Activated T-helper 2 cell treated with anti-CD3 and anti-CD28 coated beads, Interferon-gamma antibody, Interleukin-2, Interleukin-4, amounts not matched to agents 10 μg/mL and 5 μg/mL and 100 μg/mL, durations not matched to agents 14 hours and 24 hours and 36 hours (primary cell): ENCODE measurements at places on chromosomes 11 and 22.

DNA sequence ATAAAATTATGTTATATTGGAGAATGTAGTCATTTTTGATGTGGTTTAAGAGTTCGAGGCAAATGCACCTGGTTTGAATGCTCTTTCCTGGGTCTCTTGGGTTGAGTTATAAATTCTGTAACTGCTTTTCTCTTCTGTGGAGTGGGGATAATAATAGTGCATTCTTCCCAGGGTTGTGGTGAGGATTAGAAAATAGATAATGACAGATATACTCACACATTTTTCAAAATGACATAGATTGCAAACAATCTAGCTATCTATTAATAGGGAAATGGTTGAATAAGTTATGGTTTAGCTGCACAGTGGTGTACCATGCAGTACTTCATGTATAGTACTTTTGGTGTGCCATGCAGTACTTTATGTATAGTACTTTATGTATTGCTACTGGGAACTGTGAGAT is 67.4 kb downstream of the SWAP70 start:
- no peak for DNase-seq

DNA sequence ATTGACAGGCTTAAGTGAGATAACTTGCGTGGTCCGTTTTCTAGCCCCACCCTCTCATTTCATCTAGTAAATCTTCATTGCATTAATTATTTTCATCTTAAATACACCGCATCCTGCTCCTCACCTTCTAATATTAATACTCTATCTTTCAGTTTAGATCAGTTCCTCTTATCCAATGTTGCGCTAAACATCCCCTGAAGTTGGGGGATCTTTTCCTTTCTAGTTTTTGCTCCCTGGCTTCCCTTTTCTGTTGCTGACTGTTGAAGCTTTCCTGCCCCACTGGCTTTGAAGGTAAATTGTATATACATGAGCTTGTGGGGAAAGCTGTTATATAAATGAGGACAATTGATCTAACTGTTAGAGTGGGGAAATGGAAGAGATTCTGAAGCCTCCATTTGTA is 7.2 kb downstream of the CAT start:
- no peak for DNase-seq

GRCh38 chr22:37638391-37639069 is 939 bp upstream of the SH3BP1 start:
- DNase-seq = peak; percentile 45

DNA sequence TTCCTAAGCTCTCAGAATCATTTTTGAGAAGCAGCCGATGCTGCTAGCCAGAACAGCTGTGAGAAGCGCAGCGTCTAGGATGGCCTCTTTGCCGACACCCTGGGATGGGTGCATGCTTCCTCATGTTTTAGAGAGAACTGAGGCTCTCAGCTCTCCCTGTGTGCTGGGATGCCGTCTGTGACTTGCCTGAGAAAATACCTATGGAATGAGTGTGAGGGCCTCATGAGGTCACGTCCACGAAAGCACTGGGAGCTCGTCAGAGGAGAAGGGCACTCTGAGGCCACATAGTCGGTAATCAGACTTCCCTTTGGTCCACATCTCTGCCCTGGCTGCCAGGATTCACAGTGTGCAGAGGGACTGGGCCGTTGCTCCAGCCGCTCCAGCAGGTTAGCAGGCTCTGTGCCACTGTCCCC is 54.7 kb downstream of the MICAL3 start:
- DNase-seq = no peak

DNA sequence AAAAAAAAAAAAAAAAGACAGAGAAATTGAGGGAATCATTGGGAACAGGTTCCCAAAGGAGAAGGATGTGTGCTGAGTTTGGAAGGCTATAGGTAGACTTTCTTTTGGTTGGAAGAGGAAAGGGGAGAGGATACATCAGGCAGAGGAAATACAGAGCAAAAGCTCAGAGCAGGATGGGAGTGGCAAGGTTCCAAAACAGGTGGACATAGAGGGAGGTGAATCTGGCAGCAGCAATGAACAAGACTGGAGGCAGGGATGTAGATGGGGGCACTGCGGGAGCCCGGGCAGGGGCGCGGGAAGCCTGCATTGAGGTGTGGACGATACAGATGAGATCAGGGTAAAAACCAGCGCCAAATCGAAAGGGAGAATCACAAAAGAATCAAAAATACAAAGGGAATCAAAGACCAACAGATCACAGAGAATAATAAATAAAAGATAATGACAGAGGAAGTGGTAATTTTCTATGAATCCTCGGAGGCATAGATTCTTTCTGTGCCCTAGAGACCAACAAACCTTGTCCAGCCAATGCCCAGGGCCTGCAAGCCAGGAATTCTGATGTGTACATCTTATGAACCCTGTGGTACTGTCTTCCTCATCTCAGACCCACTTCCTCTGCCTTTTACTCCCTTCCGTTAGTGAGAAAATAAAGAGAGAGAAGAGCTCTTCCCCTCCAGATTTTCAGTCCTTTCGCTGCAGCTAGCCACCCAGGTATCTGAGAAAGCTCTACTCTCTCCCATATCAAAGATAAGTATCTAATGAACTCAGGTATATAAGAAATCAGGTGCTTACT is 70.3 kb downstream of the SLC1A2 start:
- no peak for DNase-seq

DNA sequence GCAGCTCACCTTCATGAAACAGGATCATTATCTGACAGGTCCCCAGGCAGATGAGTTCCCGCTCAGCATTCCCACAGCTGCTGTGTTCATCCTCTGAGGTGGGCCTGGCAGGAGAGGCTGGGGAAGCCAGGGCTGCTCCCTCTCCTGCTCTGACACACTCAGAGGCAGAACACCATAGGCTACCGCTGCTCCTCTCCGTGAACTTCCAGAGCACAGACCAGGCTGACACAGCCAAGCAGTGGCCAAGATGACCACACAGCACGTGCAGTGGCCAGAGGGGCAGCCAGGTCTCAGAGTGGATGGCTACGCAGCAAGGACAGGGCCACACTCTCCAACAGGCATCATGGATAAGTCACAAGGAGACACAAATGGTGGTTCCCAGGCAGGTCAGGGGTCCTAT is 8.5 kb downstream of the PRODH start:
- DNase-seq = no peak

- DNase-seq = no peak
Observed at GRCh38 chr11:64341429-64341828, 1.4 kb downstream of the CCDC88B start.

DNA sequence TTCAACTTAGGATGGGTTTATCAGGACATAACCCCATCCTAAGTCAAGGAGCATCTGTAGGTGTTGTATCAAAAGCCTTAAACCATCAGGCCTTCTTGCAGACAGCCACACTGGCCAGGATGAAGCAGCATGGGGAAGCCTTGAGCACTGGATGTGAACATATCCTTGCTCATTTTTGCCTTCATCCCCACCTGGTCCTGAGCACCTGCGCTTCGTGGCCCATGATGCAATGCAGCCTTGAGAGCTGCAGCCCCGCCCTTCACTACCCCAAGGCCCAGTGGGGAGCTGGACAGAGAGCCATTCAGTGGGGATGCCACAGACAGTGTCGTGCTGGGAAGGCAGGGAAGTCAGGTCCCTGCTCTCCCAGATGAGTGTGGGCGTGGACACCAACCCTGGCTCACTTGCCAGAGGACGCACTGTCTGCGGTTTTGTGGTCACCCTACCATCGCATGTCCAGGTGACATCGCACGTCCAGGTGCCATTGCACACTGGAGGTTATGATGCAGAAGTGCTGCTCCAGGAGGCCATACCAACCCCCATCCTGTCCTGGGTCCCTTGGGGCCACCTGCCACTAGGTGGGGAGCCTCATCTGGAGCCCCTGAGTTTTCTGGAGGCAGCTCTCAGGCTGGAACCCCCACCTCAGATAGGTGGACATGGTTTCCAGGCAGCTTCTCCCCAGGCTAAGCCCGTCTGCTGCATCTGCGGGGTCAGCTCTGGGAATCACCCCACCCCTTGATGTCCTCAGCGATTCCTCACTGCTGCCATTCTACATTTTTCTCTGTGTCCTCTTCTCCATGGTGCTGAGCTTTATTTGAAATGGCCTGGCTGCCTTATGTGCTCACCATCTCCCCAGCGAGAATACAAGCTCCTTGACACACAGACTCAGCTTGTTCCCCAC is 14.4 kb downstream of the GNAZ start:
- no peak for DNase-seq

DNA sequence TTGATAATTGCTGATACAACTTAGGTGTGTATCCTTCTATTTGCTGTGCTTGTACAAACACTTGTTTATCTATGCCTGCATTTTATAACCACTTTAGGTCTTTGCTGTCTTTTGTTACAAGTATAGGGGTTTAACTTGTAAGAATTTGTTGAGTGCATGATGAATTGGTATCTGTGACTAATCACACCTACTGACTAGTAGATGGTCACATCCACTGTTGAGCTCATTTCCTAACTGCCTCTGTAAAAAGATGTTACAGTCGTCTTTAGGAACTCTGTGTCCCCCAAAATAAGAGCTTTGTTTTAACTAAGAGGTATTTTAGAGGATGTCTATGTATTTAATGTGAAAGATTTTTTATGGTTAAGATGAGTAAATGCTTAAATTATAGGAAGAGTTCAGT is 60.5 kb downstream of the HIPK3 start:
- DNase-seq = no peak

DNA sequence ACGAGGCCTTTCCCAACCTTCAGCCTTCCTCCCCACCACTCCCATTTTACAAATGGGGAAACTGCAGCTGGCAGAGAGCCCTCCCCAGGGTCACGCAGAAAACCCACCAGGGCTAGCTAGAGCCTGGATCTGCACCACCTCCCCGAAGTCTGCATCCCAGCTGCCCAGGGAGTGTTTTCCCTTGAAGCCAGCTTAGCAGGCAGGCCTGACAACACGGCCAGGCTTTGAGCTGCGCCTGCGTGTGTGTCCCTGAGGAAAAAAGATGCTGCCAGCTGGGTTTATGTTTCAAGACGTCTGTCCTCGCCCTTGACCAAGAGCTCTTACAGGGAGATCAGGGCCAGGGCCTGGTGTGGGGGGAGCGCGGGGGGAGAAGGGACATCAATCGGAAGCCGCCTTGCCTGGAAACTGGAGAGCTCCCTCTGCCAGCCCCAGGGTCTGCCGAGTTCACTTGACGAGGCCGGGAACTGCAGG is 20.3 kb downstream of the WNT11 start:
- no peak for DNase-seq

DNA sequence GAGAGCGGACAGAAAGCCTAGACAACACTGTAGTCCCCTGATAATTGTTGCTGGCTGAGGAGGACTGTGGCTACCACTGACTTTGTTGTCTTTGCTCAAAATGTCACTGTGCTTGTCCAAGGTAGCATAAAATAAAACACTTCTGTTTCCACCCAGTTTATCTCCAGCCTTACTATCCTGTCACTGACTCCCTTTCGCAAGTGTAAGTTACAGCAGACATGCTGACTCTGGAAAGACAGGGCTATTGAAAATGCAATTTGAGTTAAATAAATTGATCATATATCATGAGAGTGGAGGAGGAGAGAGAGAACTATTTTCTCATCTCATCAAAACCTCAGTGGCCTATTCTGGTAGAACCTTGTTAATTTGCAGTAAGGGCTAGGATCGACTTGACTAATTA is 138.0 kb upstream of the KIRREL3 start:
- no peak for DNase-seq
